Putamen (tissue), 1 donor: ENCODE measurements at places on chromosomes 2 and 18.

GRCh38 chr2:85886590-85886989, 2.2 kb downstream of the ST3GAL5 start:
- peak; percentile 88 for DNase-seq

GRCh38 chr2:52414561-52415295, 1352.9 kb upstream of the CHAC2 start:
- DNase-seq, result no peak

DNA sequence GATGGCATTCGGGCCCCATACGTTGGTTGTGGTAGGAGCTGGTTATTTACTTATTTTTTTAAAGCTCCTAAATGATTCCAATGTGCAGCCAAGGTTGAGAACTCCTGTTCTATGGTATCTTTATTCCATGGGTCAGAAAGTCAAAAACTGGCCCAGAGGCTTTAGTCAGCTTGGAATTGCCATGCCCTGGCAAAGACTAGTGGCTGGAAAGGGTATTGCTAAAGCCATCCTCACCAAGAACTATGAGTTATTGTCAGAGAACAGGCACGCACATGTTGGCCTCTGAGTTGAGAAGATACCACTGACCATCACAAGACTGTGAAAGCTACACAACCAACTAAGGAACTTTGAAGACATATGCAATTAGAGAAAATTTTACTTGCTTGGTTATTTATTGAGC, 47.9 kb upstream of the ACMSD start:
- no peak for DNase-seq

- DNase-seq, result no peak
Measured at GRCh38 chr18:13801260-13801601, 22.7 kb upstream of the MC5R start.

GRCh38 chr2:152825834-152826233, 107.4 kb downstream of the ARL6IP6 start:
- DNase-seq, result no peak

DNA sequence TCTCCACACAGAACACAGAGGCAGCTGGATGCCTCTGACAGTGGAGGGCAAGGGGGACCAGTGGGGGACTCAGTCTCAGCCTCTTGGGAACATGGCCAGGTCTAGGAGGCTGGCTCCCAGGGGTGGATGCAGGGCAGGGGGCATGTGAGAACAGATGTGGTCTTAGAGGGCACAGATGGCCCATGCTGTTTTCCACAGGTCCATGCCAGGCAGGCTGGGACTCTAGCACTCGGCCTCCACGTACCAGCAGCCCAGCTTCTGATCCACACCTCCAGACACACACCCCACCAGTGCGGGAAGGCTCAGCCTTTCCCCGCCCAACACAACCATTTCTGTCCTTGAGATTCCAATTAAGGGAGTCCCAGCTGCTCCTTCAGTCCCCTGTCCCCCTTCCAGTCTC, 42.4 kb downstream of the TNS1 start:
- no peak for DNase-seq

DNA sequence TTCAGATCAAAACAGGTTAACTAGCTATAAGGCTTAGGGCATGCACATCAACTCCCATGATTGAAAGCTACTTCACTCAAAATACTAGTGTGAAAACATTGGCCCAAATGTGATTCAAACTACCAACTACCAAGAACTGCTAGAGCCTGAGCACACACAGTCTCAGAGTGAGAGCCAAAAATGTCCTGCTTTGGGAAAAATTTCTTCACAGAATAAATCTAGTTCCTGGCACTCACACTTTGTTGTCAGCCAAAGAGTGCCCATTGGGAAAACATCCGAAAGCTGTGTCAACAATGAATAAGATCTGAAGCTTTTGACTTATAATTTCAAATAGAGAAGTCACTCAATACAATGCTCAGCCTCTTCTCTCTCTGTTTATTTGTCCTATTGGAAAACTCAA, 182.7 kb downstream of the LRATD1 start:
- DNase-seq, result no peak

GRCh38 chr2:66443186-66443978, 8.5 kb downstream of the MEIS1 start:
- no peak for DNase-seq

GRCh38 chr2:173524256-173524955, 169.7 kb downstream of the CDCA7 start:
- no peak for DNase-seq

GRCh38 chr2:11582862-11583752, 49.3 kb downstream of the GREB1 start:
- DNase-seq, result peak; percentile 53

- DNase-seq, result no peak
Measured at GRCh38 chr2:230905448-230906421, 19.3 kb downstream of the GPR55 start.

- DNase-seq, result no peak
Measured at GRCh38 chr2:17933256-17933655, 54.8 kb downstream of the KCNS3 start.

DNA sequence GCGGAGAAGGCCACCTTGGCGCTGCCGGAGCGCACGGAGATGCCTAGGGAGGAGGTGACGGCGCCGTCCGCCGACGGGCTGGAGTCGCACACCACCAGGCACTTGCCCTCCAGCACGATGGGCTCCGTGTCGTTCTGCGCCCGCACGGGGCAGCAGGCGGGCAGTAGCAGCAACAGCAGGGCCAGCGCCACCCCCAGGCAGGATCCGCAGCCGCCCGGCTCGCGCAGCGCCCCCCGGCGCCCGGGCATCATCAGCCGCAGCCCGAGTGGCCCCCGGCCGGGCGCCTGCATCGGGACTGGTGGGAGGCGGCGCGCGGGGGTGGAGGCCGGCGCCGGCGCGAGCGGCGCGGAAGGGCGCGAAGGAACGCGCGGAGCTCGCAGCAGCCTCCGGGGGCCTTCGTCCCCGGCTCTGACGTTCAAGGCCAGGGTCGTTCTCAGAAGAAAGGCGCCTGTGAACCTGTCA, 2.2 kb downstream of the CBLN2 start:
- DNase-seq, result no peak

DNA sequence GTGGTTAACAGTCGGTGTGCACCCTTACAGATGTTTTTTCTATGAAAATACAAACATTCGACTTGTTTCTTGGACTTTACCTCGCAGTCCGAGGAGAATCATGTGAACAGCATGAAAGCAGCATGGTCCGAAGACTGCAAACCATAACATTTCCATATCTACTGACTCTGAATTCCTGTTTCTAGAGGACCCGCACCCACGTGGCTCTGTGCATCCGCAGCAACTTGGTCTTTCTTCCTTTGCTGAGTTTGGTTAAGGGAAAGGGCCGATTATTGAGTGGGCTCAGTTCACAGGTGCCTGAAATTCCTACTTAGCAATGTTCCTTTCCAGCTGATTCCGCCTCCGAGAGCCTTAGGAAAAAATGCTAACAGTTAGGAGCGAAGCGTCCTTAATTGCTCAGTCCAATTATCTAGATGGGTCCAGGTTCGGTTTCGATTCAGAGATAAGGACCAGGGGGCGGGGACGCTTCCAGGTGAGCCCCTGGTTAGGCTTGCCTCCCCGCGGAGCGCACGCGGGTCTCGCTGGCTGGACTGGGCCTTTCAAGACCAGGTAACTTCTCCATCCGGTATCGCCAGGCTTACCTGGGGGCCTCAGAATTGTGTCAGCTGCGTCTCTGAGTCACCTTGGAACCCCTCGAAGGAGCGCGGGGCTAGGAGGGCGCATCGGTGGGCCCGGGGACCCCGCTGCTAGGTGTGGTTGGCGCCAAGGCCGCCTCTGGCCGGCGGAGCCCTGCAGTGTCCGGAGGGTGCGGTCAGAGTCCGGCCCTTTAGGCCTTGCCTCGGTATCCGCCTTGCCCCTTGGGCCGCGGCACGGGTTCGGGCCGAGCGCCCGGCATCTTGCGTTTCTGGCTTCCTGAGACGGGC, 1.1 kb upstream of the B3GNT2 start:
- DNase-seq, result no peak

GRCh38 chr2:28982381-28982950, 1.4 kb downstream of the TOGARAM2 start:
- no peak for DNase-seq

DNA sequence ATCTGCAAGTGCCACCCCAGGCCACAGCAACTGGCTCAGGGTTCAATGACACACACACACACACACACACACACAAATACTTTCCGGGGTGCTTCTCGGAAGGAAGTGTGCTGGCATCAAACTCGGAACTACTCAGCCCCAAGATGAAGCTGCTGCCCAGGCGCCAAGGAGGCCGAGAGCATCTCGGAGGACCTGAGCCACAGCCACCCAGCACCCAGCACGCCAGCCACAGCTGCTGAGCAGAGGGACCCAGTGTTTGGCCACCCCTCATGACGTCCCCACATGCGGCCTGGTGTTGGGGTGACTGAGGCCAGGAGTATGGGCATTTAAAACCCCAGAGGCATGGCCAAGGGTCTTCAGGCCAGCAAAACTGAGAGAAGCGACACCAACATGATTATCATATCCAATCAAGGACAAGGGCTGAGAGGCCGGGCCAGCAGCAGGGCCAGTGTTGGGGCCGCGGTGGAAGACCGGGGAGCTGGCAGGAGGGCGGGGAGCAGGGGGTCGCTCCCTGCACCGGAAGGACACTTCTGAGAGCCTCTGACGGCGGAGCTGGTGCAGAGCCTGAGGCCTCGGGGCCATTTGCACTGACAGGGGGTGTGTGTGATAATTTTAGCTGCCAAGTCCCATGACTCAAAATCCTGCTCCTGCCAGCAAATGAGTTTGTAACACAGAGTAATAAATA, 61.8 kb downstream of the BIN1 start:
- no peak for DNase-seq

- no peak for DNase-seq
Measured at GRCh38 chr2:150491943-150492342, 4.5 kb upstream of the RND3 start.

GRCh38 chr18:61503688-61504087, 170.5 kb downstream of the CDH20 start:
- no peak for DNase-seq

GRCh38 chr2:168246072-168246482, 1.3 kb downstream of the STK39 start:
- DNase-seq, result no peak

DNA sequence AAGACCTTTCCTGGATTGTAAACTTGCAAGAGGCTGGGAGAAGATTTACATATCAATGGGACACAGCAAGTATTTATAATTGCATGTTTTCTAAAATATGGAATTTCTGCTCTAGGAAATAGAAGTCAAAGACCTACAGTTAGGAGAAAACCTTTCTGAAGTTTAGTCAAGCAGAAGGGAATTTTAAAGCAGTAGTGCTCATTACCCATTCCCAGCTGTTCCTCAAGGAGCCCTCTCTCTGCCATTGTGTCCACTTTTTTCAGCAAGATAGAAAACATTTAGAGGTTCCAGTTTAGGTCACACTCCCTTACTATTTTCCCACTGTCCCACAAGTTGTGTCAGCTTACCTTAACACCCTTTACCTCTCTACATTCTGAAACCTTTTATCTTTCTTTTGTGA, 584.0 kb upstream of the CHAC2 start:
- no peak for DNase-seq

GRCh38 chr18:13696961-13697360, 29.4 kb downstream of the FAM210A start:
- DNase-seq, result no peak

DNA sequence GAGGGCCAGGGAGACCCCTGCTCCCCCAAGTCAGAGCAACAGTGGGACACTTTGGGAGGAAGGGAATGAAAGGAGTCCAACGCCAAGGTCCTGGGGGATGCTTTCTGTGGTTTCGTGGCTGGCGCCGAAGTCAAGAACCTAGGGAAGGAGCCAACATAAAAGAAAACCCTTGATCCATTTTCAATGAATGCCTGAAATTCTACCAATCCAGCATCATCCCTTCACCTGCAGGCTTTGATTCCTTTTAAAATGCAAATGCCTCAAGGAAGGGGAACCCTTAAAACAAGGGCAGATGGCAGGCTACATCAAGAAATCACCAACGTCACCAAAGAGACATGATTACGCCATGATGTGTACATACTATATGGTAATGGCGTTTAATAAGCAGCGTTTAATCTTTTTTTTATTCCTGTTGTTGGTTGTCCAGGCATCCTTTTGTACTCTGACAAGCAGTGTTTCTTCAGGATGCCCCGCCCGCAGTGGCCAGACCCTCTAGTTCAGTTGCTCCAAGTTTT, 123.3 kb upstream of the SLC1A4 start:
- no peak for DNase-seq

- DNase-seq, result no peak
Measured at GRCh38 chr2:226649201-226649600, 150.4 kb downstream of the IRS1 start.

DNA sequence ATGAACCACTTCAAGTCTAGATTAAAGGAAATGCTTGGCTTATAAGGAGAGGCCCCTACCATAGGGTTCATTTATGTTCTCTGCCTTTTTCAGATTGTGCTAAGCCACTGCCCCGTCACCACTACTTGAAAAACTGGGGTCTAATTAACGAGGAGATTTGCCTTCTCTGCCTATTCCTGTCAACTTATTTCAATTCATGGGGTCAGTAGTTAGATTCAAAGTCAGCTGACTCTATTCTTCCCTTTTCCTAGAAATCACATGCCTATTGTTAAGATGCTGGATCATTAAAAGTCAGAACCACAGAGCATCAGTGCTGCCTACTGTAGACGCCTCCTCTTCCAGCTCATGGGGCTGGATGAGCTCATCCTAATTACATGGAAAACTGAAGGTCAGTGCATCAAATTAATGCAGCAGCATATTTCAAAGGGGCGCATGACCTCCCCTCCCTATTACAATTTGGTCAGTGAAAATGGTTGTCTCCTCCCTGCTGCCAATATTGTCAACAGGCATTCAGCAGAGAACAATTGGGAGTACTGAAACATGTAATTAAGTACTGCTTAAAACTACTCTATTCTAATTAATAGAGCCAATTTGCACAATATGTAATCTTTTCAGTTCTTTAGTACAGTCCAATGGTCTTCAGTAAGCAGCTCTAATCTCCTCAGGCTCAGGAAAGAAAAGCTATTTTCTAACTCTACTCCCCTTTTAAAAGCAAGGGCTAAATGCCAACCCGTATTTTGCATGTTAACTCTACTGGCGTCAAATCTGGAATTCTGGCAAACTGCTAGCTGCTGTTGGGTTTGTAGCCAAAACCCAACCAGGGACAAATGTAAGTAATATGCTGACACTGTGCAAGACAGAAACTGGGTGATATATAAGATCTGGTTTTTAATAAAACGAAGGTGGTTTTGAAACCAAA, 117.4 kb upstream of the ITGB6 start:
- DNase-seq, result no peak

- no peak for DNase-seq
Measured at GRCh38 chr18:65329010-65329409, 421.8 kb upstream of the CDH7 start.

DNA sequence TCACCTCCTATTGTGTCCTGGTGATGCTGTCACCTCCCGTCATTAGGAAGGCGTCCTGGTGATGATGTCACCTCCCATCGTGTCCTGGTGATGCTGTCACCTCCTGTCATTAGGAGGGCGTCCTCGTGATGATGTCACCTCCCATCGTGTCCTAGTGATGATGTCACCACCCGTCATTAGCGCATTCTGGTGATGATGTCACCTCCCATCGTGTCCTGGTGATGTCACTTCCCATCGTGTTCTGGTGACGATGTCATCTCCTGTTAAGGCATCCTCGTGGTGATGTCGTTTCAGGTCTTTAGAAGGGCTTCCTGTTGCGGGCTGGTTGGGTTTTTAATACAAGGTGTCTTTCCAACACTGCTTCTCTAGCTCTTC, 40.7 kb downstream of the CTDP1 start:
- no peak for DNase-seq

- no peak for DNase-seq
Measured at GRCh38 chr2:147578529-147578928, 266.3 kb upstream of the ACVR2A start.
